ENCODE measurements at places on chromosomes 11 and 22.

- DNase-seq: no peak
Observed at GRCh38 chr11:17734418-17734911, at the start of gene KCNC1. Gene KCNC1 (plus strand): TSS chr11:17734781. CDS start chr11:17736003, 1,222 bp downstream.

DNA sequence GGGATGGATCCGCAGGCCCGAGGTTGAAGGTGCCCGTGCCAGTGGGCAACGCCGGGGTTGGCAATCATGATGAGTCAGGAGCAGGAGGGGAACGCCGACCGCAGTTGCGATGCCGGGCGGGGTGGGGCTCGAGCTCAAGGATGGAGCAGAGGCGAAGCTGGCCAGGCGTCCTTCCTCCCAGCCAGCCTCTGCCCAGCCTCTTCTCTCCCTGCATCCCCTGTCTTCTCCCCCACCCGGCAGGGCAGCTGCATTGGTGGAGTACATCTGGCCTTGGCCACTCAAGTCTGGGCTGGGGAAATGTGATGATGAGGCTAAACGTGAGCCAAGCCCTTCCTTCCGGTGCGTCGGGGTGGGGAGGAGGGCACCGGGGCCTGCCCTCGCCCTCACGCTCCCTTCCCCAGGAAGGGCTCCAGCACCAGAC is 3.9 kb downstream of the IFITM10 start:
- DNase-seq: peak; percentile 25

DNA sequence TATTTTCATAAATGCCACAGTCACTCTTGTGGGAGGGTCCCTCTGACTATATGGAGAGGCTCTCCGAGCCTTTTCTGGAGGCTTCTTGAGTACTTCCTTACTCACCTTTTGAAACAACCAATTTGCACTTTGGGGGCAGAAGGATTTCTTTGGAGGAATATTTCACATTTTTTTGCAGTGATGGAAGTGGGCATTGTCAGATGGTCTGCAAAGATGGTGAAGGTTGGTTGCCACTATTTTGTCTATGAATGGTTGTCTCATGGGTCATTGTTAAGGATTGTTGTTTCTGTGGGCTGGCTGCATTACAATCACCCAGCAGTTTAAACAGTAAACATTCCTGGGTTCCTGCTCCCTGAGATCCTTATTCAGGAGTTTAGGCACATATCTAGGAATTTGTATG is 388.2 kb downstream of the TMEM135 start:
- no peak for DNase-seq

- no peak for DNase-seq
Observed at GRCh38 chr11:101442936-101443521, 140.8 kb downstream of the TRPC6 start.

GRCh38 chr11:88418508-88418907 is 81.0 kb upstream of the CTSC start:
- no peak for DNase-seq

GRCh38 chr11:2933375-2934020 is 4.3 kb upstream of the PHLDA2 start:
- no peak for DNase-seq

DNA sequence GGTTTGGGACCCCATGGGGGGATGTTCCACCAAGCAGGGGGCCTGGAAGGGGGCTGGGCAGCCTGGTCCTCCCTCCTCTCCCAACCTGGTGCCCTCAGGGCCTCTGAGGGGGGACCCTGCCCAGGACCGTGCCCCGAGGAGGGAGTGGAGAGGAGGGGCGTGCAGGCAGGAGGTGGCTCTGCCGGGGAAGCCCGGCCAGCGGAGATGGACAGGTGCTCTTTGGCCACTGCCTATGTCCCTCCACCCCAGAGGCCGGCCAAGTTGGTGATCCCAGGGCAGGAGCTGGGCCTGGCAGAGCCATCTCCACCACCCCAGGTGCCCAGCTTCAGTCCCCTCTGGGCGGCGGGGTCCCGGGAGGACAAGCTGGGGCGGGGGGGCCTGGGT is 2.4 kb downstream of the MUC2 start:
- no peak for DNase-seq

DNA sequence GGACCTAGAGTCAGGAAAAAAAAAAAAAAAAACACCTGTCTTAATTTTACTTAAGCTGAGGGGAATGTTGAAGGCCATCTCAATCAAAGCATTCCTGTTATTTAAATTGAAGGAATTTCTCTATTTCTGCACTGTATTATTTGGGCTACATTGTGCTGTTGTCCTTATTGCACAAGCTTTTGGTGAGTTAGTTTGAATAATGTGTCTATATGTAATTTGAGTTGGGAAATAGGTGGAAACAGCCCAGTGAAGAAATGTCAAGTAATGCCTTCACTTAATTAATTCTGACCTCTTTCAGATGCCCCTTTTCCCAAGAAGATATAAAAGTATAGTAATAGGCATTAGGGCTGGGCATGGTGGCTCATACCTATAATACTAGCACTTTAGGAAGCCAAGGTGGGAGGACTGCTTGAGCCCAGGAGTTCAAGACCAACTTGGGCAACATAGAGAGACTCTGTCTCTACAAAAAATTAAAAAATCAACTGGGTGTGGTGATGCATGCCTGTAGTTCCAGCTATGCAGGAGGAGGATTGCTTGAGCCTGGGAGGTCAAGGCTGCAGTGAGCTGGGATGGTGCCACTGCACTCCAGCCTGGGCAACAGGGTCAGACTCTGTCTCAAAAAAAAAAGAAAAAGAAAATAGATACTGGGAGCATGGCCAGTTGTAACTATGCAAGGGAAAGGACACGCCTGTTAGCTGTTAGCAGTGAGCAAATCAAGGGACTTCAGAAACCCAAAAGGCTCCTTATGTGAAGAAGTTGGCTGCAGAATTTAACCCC is 34.9 kb downstream of the OR10A6 start:
- no peak for DNase-seq

DNA sequence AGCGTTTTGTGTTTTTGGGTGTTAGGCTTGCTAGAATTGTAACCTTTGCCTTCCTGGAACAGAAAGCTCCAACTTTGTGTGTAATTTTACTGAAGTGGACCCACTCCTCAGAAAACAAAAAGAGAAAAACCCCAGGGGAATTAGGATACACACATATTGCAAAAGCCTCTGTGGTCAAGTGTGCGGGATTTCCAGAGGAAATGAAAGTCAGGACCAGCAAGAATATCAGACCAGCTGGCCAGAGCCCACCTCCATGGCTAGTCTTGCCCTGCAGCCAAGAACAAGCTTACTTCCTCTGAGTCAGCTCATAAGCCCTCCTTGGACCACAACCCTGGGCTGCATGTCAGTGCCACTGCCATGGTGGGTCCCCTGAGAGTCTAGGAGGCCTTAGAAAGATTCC is 37.0 kb upstream of the FTH1 start:
- peak; percentile 57 for DNase-seq

DNA sequence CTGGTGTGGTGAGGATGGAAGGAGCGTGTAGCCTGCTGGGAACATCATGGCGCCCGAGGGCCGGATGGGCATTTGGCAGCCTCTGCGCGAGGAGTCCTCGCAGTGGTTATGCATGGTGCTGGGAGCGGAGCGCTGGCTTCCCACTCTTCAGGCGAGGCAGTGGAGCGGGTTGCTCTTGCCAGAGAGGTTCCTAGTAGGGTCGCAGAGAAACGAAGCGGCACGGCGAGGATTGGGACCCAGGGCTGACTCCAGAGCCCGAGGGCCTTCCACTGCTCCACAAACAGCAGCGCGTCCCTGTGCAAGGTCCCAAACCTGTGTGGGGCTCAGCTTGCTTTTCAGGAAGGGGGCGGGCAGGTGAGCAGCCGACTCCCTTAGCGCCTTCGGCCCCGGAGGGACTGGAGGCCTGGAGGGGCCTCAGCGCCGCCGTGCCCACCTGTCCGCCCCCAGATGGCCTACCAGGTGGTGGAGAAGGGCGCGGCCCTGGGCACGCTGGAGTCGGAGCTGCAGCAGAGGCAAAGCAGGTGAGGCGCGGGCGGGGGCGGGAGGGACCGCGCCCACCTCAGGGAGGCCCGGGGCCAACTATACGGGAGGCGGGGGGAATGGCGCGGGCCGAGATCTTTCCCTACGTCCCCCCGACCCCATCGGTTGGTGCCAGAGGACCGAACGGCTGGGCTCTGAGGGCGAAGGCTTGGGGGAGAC is 7.2 kb downstream of the ATG16L2 start:
- DNase-seq: no peak

DNA sequence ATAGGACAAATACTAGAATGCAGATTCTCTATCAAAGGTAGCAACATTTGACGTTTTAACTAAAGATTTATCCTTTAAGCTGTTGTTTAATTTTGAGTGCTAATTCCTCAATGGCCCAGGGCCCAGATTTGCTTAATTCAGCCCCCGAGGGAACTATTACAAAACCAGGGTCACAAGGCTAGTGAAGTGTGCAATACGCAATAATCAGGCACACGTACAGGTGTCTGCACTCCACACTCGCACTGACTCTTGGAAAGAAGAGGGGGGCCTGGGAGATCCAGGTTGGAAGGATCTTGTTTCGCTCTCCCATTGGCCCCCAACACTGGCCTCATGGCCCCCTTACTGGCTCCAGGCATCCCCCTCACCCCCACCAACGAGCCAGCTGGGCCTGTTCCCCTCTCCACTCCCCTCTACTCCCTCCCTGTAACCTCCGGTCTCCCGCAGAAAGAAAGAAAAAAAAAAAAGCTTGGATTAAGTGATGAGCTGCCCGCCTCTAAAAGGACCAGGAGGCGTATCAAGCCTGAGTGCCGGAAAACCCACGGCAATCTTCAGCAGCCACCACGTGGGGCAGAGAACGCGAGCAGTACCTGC is 2.2 kb upstream of the KIRREL3 start:
- no peak for DNase-seq

GRCh38 chr11:15584158-15584557 is 469.4 kb downstream of the INSC start:
- DNase-seq: no peak

GRCh38 chr11:61392981-61393595 is 701 bp downstream of the TMEM216 start:
- no peak for DNase-seq

DNA sequence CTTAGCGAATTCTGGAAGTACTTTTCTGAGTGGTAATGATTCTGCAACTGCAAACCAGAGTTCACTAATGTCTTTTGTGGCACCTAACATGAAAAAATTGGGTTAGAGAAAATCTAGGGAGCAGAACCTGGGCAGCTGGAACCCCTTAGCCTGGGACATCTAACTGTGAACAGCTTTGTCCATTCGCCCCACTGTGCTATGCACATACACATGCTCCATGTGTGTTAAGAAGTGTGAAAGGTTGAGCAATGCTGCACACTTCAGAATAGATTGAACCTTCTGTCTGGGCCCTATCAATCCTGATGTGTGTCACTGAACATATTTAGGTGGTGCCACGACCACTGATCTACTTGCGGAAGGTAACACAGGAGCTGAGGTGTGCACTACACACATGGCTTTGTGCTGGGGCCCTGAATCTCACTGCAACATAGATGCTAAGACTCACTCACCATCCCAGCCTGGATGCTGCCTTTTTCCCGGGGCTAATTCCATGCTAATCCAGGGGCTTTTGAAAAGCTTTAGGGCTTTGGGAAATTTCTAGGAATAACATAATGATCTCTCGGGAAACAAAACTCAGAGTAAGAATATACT is 976.2 kb downstream of the NTM start:
- no peak for DNase-seq

- no peak for DNase-seq
Observed at GRCh38 chr11:77418971-77419597, 54.8 kb downstream of the PAK1 start.

- no peak for DNase-seq
Observed at GRCh38 chr22:30979932-30980331, 10.9 kb downstream of the TUG1 start.

DNA sequence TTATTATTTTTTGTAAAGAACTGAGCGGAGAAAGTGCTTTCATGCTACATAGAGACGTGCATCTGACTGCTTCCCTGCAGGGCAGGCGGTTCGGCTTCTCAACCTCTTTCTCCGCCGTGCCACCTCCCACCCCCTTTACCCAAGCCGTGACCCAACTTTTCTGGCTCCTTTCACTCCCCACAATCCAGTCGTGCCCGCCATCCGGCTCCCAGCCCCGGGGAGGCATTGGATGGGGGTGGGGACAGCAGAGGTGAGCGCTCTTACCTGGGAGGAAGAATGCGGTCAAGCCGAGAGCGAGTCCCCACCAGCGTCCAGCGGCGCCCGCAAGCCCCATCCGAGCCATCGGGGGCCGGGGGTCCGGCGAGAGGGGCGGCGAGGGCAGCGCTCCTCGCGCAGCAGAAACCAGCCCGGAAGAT is 781 bp downstream of the NECTIN1 start:
- DNase-seq: no peak

- no peak for DNase-seq
Observed at GRCh38 chr11:69443968-69444364, 37.5 kb upstream of the LINC01488 start.

GRCh38 chr22:37230673-37231405 is 13.2 kb downstream of the RAC2 start:
- peak; percentile 52 for DNase-seq

- no peak for DNase-seq
Observed at GRCh38 chr11:79594834-79595233, 154.0 kb upstream of the TENM4 start.

DNA sequence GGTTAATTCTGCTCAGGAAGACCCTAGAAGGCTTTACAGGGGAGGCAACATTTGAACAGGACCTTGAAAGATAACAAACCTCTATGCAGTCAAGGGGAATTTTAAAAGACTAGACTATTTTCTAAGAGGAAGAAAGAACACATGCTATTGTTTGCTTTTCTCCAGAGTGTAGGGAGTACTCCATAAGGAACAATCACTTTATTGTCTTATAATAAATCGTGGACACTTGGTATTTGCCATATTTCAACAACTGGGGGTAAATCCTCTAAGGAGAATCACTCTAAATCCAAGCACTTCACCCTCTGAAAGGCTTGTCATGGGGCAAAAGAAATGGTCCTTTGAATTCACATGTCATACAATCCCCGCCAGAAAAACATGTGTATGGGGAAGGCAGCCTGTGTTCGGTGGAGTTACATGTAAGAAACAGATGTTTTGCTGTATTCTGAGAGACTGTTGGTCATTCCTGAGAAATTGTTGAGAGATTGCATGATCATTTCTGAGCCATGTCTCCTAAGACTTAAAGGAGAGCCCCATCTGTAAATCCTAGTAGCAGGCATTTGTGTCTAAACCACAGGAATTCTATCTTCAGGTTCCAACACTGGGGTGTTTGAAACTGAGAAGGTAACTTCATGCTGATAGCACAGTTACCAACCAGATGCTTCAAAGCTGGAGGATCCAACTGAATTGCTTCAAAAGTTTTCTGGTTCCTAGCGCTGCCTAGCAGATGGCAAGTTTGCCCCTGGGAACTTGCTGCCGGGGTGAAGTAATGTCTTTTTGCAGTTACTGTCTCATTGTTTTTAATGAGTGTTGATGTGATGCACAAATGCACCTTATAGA is 66.8 kb downstream of the FZD4 start:
- no peak for DNase-seq
